ENCODE measurements at places on chromosomes 5 and 9.

DNA sequence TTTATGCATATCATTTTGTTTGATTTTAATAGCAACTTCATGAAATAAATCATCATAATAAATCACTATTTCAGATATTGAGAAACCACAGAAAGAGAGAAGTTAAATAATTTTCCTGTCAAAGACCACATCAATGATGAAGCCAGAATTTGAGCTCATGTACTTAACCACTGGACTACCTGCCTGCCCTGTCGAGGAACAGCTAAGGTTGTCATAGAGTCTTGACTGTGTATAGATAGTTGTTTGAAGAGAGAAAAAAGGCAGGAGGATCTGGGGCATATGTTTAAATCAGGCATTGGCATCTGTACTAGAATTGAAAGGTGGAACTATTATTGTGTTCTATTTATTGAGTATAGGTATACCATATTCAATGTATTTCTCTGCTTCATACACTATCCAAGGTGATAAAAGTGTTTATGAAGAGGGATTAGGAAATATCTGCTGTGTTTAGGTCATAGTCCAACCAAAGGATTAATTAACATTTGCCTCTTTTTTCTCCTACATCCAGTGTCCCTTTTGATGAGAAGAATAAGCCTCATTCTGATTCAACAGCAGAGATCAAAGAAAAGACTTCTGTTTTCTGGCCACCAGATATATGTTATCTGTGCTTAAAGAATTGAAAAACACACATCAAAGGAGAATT, 37.3 kb upstream of the CDKN2B start:
- no peak for DNase-seq

DNA sequence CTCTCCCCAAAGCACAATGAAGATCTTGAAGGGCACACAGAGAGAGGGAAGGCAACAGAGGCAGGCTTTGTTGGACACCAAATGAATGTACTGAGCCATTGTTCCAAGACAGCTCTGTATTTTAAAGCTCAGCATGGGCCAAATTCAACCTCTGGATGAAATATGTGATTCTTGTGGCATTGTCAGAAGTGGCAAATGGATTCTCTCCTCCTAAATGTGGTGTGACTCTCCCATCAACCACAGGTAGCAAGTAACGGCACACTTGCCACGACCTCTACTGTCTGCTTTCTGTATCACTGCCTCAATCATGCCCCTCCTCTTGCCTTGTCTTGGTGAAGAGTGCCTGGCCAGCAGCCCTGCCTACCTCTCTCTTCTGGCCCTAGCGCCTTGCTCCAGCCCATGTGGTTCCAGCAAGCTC, 6.1 kb upstream of the MOB3B start:
- DNase-seq: no peak

DNA sequence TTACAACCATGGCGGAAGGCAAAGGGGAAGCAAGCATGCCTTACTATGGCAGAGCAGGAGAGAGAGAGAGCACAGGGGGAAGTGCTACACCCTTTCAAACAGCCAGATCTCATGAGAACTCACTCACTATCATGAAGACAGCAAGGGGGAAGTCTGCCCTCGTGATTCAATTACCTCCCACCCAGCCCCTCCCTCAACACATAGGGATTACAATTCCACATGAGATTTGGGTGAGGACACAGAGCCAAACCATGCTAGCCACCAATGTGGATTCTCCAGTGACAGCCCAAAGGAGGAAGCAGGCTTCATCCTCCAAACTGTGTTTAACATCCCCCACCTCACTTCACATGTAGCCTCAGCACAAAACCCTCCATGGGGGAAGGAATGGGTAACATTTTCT, 563.7 kb downstream of the CDK5RAP2 start:
- DNase-seq: no peak

DNA sequence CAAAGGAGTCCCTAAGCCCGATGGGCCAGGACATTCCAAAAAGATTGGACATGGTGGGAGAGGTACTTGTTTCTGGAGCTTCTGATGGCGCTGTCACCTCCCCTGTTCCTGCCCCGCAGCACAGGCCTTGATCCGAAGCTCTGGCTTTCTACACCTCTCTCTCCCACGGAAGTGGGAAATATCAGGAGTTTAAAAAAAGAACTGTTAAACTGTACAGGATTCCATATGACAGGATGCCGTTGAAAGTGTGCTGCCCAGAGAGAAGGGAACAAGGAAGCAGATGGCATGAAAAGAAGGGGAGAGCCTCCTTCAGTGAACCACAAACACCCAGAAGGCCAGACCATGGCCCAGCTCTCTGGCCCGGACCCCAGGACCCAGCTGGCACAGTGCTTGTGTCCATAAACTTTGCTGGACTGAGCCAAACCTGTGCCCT, 26.8 kb upstream of the SLC2A8 start:
- DNase-seq: no peak

GRCh38 chr5:180119031-180119902, 47.7 kb upstream of the RNF130 start:
- DNase-seq: no peak

DNA sequence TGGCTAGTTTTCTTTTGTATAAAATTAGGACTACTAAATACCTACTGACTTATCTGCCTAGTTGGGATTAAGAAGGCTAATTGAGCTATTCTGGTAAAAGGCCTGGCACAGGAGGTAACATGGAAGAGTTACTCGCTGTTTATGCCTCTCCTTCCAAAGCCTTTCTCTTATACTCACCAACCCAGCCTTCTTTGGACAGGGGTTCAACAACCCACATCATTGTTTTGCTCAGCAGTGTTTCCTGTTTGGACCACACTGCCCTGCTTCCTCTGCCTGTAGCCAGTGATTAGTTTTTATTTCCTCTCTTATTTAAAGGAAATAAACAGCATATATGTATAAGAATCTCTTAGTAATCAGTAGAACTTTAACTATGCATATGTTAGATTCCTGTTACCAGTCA, 85.1 kb upstream of the TLX3 start:
- no peak for DNase-seq

- no peak for DNase-seq
Measured at GRCh38 chr9:91930475-91930874, 19.6 kb downstream of the ROR2 start.

- no peak for DNase-seq
Measured at GRCh38 chr5:78886341-78887230, 98.5 kb downstream of the ARSB start.

DNA sequence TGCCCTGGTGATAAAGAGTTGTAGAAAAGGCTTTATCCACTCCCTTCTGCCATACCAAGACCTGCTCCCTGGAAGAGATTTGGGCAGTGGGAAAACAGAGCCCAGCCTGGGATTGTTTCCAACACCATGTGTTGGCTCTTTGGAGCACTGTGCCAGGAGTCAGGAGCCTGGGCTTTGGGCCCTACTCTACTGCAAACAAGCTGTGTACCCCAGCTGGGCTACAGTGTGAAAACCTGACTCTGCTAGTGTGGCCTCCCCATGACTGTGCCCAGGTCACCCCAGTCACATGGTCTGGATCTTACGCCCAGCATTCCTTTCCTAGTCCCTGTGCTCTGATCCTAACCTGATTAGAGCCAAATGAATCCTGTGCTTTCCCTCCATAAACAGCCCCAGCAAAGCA, 39.3 kb upstream of the SHB start:
- DNase-seq: no peak

- DNase-seq: no peak
Measured at GRCh38 chr5:34040472-34040871, 2.5 kb downstream of the C1QTNF3 start.

DNA sequence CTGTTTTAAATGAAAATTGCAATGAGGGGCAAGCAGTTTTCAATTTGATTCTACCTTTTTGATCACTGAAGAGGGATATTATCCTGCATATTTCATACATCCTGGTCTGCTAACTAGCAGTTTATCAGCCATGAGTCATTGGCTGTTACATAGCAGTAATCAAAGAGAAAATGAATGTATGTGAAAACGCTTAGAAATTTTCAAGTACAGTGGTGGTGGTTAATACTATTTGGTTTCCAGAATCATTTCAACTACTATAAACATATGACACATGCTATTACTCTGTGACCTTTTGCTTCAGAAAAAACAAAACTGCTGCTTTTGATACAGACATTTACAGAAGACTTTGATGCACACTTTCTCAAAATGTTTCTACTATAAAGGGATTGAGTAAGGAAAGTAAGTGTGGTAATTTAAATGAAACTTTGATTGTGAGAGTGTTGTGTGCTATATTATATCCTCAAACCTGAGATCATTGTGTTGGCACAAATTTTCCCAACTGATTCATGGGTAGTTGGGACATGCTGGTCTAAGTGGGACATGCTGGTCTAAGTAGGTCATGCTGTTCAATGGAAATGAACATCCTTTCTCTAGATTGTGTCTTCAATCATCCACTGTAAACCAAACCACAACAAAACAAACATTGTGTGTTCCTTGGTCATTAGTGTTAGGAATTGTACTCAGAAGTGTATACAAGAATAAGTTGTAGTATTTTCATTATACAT, 5.1 kb downstream of the RNF14 start:
- no peak for DNase-seq

GRCh38 chr5:163773226-163773625, 267.8 kb downstream of the MAT2B start:
- DNase-seq: no peak

GRCh38 chr5:115686051-115686737, 60.4 kb upstream of the TMED7 start:
- no peak for DNase-seq

DNA sequence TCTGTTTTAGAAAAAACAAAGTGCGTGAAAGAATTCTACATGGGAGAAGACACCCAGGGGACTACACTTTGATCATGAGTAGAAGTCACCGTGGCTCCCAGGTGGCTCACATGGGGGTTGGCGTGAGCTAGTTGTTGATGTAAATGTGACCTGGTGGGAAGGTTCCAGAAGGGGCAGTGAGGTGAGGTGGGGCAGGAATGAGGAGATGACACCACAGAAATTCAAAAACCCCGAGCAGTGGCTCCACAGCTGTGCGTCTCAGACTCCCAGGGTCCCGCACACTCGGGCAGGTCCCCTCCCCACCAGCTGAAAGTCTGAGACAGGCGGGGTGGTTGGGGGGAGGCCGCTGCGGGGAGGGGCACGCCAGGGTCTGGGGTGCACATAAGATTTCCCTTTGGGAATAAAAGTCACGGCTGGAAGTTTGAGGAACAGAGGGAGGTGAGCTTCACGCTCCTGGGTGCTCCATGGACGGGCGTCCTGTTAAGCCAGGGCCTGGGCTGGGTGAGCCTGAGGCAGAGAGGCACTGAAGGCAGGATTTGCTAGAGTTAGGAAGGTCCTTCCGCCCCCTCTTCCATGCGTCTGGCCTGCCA, 29.9 kb downstream of the GLT6D1 start:
- no peak for DNase-seq

GRCh38 chr9:134370213-134370492, 43.9 kb downstream of the RXRA start:
- no peak for DNase-seq

- DNase-seq: no peak
Measured at GRCh38 chr9:33180526-33181184, 13.5 kb upstream of the B4GALT1 start.

DNA sequence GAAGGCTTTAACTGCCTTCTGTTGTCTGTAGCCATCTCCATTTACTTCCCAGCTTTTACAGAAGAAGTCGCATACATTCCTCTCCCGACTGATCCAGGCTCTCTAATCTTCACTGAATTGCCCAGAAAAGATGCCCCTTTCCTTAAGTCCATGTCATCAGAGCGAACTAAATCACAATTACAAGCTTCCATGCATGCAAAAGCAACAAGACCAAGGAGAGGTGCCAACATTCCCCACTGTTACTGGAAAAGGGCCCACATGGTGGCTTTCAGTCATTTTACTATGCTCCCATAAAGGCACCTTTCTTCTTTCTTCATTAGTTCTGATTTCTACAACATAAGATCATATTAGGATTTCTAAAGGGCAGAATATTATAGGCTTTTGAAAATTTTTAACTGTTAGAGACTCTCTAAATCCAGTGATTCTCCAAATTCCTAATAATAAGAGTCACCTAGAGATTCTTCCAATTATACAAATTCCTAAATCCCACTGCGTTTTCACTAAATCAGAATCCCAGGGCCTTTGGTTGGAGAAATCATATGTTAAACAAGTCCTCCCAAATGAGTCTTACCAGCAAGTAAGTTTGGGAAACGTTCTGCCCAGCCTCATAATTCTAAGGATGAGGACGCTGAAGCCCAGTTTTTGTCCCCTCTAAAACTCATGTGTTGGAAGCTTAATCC, 17.0 kb upstream of the ZFR start:
- DNase-seq: no peak

- DNase-seq: no peak
Measured at GRCh38 chr9:111939322-111939721, 42.7 kb downstream of the UGCG start.

DNA sequence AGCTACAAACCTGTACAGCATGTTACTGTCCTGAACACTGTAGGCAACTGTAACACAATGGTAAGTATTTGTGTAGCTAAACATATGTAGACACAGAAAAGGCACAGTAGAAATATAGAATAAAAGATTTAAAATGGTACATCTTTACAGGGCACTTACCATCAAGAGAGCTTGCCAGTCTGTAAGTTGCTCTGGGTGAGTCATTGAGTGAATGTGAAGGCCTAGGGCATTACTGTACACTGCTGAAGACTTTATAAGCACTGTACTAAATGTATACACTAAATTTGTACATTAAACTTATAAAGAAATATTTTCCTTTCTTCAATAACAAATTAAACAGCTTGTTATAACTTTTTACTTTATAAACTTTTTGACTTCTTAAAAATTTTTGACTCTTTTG, 20.5 kb downstream of the ADRB2 start:
- DNase-seq: no peak

- DNase-seq: no peak
Measured at GRCh38 chr9:136527721-136528710, 17.8 kb downstream of the NOTCH1 start.

DNA sequence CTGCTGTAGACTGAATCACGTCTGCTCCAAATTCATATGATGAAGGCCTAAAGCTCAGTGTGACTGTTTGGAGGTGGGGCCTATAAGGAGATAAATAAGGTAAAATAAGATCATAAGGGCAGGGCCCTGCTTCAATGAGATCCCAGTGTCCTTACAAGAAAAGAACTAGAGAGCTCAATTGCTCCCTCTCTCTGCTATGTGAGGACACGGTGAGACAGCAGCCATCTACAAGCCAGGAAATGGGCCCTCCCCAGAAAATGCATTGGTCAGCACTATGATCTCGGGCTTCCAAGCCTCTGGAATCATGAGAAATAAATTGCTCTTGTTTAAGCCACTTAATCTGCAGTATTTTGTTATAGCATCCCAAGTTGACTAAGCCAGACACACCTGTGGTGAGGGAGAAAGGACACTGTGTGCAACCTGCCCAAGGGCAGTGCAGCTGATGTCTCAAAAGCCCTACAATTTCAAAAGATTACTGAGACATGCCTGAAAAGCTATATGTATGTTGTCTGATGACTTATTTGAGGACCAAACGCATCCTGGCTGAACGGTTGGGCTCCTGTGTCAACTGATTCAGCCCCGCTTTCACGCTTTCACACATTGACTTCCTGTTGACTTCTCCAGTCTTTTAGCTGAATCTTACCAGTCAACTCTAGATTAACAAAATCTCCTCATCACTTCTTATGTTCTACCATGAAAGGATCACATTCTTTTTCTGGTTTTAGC, 13.2 kb downstream of the GZMK start:
- no peak for DNase-seq

GRCh38 chr5:81151546-81151945, 81.6 kb upstream of the CKMT2 start:
- DNase-seq: no peak

- no peak for DNase-seq
Measured at GRCh38 chr5:71924980-71925379, 182.3 kb upstream of the MAP1B start.

Data from CD14-positive monocyte (primary cell).